Iris pigment epithelial cell (primary cell): ENCODE measurements at places on chromosomes 5 and 9.
A peak's percentile ranks its signal among the peaks of the same experiment; 100 is the strongest.

- DNase-seq = peak; percentile 14
Observed at GRCh38 chr5:137199201-137199600, 299.9 kb downstream of the SPOCK1 start.

DNA sequence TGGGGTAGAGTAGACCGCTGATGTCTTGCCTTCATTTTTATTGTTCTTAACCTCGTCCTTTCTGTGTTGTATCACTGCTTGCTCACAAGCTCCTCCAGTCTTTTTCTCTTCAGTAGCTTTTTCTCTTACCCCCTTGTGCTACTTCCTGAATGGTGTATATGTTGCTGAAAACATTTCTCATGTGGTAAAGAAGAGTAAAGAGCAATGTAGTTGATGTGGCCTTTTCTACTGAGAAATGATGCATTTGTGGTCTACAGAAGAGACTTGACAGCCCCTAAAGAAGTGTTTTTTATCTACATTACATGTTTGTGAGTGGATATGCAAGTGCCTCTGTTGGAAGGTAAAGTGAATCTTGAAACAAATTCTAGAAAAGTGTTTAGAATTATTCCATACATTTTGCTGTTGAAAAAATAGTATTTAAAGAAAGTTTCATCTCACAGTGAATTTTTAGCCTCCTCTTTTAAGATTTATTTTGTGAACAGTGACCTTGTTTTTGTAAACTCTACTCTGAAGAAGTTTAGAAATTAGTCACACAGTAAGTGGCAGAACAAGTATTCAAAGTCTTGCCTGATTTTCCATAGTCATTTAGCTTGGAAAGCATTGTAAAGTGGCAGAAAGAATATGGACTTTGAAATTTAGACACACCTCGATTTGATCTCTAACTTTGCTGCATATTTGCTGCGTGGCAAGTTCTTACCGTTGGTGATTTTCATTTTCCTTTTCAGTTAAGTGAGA lies 17.4 kb downstream of the CDC42SE2 start:
- DNase-seq = no peak

DNA sequence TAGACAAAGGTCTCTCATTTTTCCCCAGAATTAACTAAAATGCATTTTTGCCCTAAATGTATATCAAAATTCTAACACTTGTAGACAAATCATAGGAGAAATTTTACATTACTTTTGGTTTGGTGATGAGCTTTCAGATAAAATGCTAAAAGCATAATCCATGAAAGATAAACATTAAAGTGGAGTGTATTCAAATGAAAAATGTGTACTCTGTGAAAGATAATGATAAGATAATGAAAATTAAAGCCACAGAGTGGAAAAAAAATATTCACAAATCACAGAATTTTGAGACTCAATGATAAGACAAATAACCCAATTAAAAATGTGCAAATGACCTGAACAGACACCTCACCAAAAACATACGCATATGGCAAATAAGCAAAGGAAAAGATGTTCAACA lies 176.9 kb upstream of the ADAMTS16 start:
- no peak for DNase-seq

GRCh38 chr9:136529516-136530460 lies 16.1 kb downstream of the NOTCH1 start:
- no peak for DNase-seq

DNA sequence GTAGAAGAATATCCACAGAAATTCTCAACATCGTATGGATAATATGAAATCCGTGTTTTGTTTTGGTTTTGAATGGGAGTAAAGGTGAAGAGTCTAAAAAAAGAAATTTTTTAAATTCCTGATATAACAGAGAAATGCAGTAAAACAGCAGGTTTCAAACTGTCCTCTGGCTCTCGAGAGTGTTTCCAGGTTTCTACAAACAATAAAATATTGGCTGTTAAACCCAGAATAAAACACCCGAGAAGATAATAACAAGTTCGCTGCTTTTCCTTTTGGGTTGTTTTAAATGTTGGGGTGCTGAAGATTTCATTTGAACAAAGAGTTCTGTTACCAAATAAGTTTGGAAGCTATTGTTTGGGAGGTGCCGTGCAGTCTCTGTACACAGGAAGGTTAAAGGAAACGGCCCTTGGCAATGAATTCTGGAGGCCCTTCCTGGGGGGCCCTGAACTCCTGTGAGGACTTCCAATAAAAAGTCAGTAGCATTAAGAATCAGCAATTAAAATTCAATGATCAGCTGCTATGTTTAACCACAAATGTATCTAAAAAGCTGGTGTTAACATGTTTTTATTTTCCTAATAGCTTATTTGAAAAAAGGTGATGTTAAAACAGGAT lies 215.8 kb downstream of the TSSK1B start:
- DNase-seq = no peak

DNA sequence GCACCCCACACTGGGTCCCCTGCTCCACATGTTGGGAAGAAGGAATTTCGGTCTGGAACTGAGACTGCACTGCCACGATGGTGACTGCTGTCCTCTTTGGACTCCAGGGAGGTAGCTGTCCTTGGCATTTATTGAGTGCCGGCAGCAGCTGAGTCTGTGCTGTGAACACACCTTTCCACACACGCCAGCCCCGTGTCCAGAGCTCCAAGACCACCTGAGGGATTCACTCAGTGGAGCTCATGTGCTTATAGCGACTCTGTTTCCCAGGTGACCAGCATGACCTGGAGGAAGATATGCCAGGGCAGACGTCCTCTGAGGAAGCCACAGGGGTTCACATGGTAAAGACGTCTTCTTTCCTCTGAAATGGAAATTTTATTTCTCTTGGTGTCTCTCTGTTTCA lies 33.2 kb upstream of the FLT4 start:
- no peak for DNase-seq

DNA sequence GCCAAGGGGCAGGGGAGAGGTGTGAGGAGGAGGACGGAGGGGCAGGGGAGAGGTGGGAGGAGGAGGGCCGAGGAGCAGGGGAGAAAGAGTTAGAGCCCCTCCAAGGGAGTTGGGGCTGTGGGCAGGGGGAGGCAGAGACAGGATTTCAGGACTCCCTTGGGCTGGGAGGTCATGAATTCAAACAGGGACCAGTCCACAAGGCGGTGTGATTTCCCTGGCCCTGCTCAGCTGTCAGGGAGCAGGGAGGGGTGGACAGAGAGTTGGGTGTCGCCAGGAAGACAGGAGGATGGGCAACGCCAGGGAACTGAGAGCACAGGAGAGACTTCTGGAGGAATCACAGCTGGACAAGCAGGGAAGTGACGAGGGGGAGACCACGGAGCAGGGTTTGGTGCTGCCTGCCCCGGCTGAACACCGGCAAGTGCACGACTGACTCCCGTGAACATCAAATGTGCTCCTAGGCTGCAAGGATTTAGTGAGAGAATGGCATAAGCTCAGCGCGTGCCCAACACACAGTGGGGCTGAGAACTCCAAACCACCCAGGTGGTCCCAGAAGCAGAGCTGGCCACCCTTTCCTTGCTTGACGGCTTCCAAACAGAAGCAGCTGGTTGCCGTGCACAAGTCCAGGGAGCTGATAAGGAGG lies 17.8 kb upstream of the OLFM1 start:
- DNase-seq = no peak
